H1 (cell line): ENCODE measurements at places on chromosomes 1 and 21. TPM values are rescaled to one million over a fixed set of nuclear protein-coding genes. Genes with fewer than 3 reads are reported as not detected.

MEX3A gene
- 52.4 and 54.7 TPM in 2 replicates for total RNA-seq

DNA sequence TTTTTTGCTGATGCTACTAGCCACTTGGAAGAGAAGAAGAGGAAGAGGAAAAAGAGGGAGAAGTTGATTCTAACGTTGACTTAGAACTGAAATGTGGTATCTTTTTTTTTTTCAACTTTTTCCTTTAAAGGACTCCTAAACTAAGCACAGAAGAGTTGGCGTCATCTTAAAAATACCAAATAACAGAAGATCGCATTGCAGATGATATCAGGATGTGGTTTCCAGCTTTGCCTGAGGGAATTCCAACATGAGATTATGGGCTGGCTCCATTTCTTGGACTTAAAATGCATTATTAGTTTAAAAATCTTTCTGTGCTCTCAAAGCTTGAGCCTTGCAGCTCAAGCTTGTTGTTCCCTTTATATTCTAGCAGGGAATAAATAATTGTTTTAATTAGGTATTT lies 29.8 kb downstream of the WDR3 start:
- no peaks in the 10 kb centered on the region for H3K4me1 ChIP-seq
- no peak overlapping the region for H3K27ac ChIP-seq
- no peaks in the 10 kb centered on the region for H3K27me3 ChIP-seq
- H3K4me3 ChIP-seq = no peak overlapping the region

DNA sequence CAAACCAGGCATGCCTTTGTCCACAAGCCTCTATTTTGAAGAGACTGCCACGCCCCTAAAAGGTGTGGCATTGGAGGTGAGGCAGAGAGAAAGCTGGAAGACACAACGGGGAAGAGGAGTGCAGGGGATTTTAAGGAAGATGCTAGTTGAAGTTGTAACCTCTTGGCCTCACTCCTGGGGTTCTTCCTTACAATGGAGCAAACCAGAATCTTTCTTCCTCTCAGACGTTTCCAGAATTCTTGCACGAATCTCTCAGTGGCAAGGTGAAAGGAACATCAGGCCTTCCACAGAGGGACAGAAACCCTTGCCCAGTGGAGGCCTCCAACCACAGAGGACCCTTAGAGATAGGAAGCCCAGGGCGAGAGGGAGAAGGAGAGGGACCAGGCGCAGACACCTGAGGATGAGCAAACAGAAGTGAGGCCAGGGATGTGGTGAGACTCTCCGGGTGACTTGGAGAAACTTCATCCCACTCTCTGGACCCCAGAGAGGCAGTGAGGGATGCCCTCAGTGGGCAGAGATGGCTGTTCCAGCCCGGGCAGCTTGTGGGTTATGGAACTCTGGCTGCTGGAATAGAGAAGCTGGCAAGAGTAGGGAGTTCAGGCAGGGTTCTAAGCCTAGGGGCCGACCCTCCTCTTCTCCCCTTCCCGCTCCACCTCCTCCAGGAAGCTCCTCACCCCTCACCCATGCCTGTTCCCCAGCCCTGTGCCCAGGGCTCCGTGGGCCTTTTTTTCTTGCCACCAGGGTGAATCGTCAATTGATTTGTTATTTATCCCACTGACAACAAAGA lies 136.8 kb upstream of the RUNX3 start:
- no peak for DNase-seq
- no peaks in the 10 kb centered on the region for H3K36me3 ChIP-seq
- peaks cover 1% of the 10 kb centered on the region; the same call in 1 of the 2 replicates for H3K4me1 ChIP-seq
- no peaks in the 10 kb centered on the region for H3K27me3 ChIP-seq

RAD54L gene
- total RNA-seq = 47.9 and 50.3 TPM in 2 replicates

- H3K36me3 ChIP-seq = no peaks in the 10 kb centered on the region
- no peaks in the 10 kb centered on the region for H3K27me3 ChIP-seq
- no peak overlapping the region for H3K4me3 ChIP-seq
- H3K27ac ChIP-seq = no peak overlapping the region
Measured at GRCh38 chr1:162639718-162640117, 7.5 kb downstream of the DDR2 start.

DNA sequence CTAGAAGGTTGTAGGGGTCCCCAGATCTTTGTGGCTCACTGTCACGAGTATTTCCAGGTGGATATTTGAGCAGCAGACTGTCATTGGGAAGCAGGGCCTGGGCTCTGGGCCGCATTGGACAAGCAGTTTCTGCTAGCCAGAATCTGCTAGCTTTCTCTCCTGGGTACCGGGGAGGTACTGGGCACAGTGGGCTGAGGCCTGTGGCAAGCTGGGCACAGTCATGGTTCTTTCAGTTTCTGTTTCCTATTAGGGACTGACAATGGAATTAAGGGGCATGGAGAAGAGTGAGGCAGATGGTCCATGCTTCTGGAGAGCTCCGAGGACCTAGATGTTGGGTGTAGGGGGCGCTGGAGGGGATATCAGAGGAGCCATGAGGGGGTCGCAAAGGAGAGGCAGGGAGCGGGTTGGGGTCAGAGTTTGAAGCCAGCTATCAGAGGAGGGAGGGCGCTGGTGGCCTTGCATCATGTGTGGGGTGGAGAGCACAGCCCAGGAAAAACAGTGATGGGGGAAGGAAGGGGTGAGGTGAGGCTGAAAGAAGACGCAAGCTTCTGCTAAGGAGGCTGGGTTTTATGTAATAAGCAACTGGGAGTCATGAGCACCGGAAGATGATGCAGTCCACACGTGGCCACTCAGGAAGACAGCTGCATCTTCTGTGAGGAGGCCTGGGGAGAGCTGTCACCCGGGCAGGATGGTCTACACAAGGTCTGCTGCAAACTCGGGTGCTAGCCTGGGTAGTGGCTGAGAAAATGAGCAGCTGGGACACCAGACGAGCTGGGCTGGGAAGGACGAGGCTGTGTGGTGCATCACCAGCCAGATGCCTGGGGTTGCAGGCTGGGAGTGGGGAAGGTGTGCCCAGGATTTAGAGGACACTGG lies 72.7 kb downstream of the IER5 start:
- H3K27me3 ChIP-seq = no peaks in the 10 kb centered on the region
- no peaks in the 10 kb centered on the region for H3K36me3 ChIP-seq
- H3K4me1 ChIP-seq = no peaks in the 10 kb centered on the region
- no peak overlapping the region for H3K4me3 ChIP-seq
- no peak for DNase-seq

NUCKS1 gene
- 461 and 492 TPM in 2 replicates for total RNA-seq

- H3K4me3 ChIP-seq = no peak overlapping the region
- H3K4me1 ChIP-seq = peaks cover 15% of the 10 kb centered on the region
- H3K27ac ChIP-seq = no peak overlapping the region
- H3K36me3 ChIP-seq = no peaks in the 10 kb centered on the region
- DNase-seq = no peak
Measured at GRCh38 chr1:205047764-205048231, 4.8 kb downstream of the CNTN2 start.

- H3K27me3 ChIP-seq = no peaks in the 10 kb centered on the region
- no peaks in the 10 kb centered on the region for H3K36me3 ChIP-seq
- no peak overlapping the region for H3K4me3 ChIP-seq
- H3K27ac ChIP-seq = no peak overlapping the region
- no peaks in the 10 kb centered on the region for H3K4me1 ChIP-seq
Measured at GRCh38 chr1:87852410-87853161, 523.9 kb downstream of the LMO4 start.

GRCh38 chr1:61898658-61899057 lies 156.4 kb downstream of the PATJ start:
- no peak overlapping the region for H3K4me3 ChIP-seq
- H3K4me1 ChIP-seq = no peaks in the 10 kb centered on the region
- no peak overlapping the region for H3K27ac ChIP-seq
- H3K36me3 ChIP-seq = no peaks in the 10 kb centered on the region

SUCO gene
- total RNA-seq = 35.0 and 35.8 TPM in 2 replicates
